ENCODE measurements at places on chromosomes 7 and 10. TPM values are rescaled to one million over a fixed set of nuclear protein-coding genes. Genes with fewer than 3 reads are reported as not detected.

Gene TMEM176A
- total RNA-seq: 30.7 TPM

Gene AGAP4
- 40.2 TPM for total RNA-seq

Gene PKD1L1
- total RNA-seq: 5.9 TPM

Gene PLAU
- total RNA-seq: 13.8 TPM

Gene AKR1E2
- 10.3 TPM for total RNA-seq

Gene PHKG1
- total RNA-seq: 3.1 TPM

Gene ECD
- total RNA-seq: 39.1 TPM

Gene OR9A2
- total RNA-seq: not detected

Gene RFC2
- total RNA-seq: 23.3 TPM

Gene GNAI1
- 53.6 TPM for total RNA-seq

Gene WEE2
- not detected for total RNA-seq

Gene TRIM8
- total RNA-seq: 137 TPM

Gene ADCK2
- total RNA-seq: 28.9 TPM

Gene TBC1D12
- total RNA-seq: 11.9 TPM

Gene LBX1
- total RNA-seq: not detected

Gene VAX1
- not detected for total RNA-seq

Gene TMEM139
- 34.0 TPM for total RNA-seq

Gene RSPH10B
- total RNA-seq: 0.44 TPM

Gene CUZD1
- 0.94 TPM for total RNA-seq

Gene PNLIPRP3
- not detected for total RNA-seq

Gene PIP
- total RNA-seq: not detected

Gene CYP2C19
- not detected for total RNA-seq

Gene PRSS37
- total RNA-seq: not detected

Gene IGFBP3
- total RNA-seq: 445 TPM

Gene CALML3
- not detected for total RNA-seq

Gene CCDC186
- total RNA-seq: 30.7 TPM

Gene SGCE
- total RNA-seq: 35.9 TPM

Gene EEF1AKMT2
- 23.3 TPM for total RNA-seq

Gene ERVW-1
- total RNA-seq: not detected

Gene SSBP1
- 121 TPM for total RNA-seq

Gene TEX47
- total RNA-seq: not detected

Gene KIN
- 11.5 TPM for total RNA-seq

Gene UNC5B
- 61.8 TPM for total RNA-seq

Gene AMPH
- 2.1 TPM for total RNA-seq

Gene SMO
- total RNA-seq: 12.5 TPM

Gene CCDC146
- 11.7 TPM for total RNA-seq

Gene PLCE1
- 59.2 TPM for total RNA-seq

Gene CFAP69
- total RNA-seq: 9.3 TPM

Gene STOX1
- total RNA-seq: 1.1 TPM

Gene SLC18A2
- total RNA-seq: 2.1 TPM

Gene FOXI2
- total RNA-seq: 1.1 TPM

Data from ureter (tissue), 1 donor.